MV-4-11 (cell line): ENCODE measurements at places on chromosomes 3 and 15.
A peak's percentile ranks its signal among the peaks of the same experiment; 100 is the strongest.

- no peak for DNase-seq
These were observed 1114.8 kb downstream of the ROBO2 start for GRCh38 chr3:78154521-78155186.

GRCh38 chr15:90839187-90840071 is 29.0 kb upstream of the FURIN start:
- DNase-seq, result peak; percentile 88

- DNase-seq, result peak; percentile 91
These were observed 22.7 kb downstream of the ST6GAL1 start for GRCh38 chr3:186953011-186953487.

- peak; percentile 43 for DNase-seq
These were observed 15.3 kb upstream of the FMN1 start for GRCh38 chr15:33209575-33210481.
